Epithelial cell of esophagus (primary cell): ENCODE measurements at places on chromosomes 1 and 21.

DNA sequence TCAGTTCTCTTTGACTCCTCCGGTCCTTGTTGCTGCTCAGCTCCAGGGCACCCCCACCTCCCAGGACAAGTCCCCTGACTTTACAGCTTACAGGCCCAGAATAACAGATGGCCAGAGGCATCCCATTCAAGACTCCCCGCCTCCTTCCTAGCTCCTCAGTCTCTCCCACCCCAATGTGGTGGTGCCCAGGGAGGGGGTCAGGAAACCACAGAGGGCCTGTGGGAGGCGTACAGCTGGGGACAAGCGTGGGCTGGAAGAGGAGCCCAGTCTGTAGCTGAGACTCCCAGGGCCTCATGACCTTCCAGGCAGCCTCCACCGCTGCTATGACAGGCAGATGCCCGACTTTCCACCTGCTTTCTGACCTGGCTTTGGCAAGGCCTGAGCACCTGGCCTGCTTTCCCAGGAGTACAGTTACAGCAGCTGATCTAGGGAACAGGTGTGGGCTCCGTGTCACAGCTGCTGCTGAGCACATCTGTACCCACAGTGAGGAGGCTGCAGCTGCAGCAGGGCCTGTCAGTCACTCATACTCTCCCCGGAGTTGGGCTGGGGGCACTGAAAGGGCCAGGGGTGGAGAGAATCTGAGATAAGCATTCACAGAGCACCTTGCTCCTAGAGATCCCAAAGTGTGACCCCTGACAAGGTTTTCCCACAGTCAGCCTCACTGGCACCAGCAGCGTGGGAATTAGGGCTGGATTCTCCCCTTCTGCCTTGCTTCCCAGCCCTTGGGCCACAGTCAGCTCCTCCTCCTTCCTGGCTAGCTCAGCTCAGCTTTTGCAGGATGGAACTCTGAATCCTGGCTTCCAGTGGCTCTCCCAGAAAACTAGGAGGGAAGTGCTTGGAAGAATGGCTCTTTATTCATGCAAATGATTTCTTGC, 7.1 kb upstream of the NAV1 start:
- DNase-seq = no peak

GRCh38 chr1:69082312-69082711, 485.4 kb upstream of the LRRC7 start:
- DNase-seq = no peak

GRCh38 chr1:116314305-116314919, 58.6 kb upstream of the ATP1A1 start:
- peak; percentile 13 for DNase-seq

- peak; percentile 24 for DNase-seq
Observed at GRCh38 chr1:23529146-23530086, 1.6 kb downstream of the E2F2 start.

- DNase-seq = peak; percentile 79
Observed at GRCh38 chr1:235074523-235075047, 54.1 kb downstream of the TOMM20 start.

GRCh38 chr1:119742202-119742601, 26.5 kb downstream of the HMGCS2 start:
- DNase-seq = peak; percentile 24

DNA sequence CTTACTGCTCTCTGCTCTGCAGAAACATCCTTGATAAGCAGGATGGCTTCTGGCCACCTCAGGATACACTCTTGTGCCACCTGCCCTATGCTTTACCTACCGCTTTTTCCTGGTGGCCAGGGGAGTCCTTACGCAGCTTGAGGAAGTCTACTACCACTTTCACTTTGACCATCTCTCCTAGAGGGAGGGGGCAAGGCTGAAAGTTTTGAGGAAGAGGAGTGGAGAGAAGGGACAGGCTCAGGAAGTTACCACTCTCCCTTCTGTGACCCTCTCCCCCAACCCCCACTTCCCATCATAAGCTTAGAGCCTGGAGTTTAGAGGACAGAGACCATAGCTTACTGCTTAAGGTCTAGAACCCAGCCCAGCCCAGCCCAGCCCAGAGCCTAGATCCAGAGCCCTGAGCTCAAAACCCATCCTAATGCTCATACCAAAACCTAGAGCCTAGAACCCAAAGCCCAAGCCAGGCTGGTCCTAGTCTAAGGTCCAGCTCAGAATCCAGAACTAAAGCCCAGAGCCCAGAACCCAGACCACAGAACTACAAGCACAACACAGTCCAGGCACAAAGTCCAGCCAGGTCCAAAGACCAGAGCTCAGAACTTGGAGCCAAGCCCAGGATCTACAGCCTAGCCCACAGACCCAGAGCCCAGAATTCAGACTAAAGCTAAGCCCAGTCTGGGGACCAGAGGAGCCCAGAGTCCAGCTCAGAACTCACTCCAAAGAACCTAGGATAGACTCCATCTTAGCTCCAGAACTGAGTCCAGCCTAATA, 18.0 kb upstream of the MFSD2A start:
- no peak for DNase-seq

DNA sequence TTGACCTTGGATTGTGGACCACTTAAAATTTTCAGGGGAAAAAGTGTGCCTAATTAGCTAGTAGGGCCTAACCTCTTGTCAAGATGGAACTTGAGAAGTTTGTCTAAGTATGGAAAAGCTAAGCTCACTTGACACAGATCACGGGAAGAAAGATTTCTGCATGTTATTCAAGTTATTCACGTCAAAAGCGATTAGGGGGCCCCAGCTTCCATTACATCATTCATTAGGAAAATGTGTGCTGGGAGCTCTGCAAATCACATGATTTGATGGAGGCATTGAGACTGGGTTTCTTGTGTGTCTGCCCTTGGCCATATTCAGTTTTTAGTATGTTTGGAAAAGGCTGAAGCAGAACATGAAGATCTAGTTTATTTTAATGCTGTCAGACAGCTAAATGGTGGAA, 15.5 kb upstream of the POGZ start:
- DNase-seq = no peak

DNA sequence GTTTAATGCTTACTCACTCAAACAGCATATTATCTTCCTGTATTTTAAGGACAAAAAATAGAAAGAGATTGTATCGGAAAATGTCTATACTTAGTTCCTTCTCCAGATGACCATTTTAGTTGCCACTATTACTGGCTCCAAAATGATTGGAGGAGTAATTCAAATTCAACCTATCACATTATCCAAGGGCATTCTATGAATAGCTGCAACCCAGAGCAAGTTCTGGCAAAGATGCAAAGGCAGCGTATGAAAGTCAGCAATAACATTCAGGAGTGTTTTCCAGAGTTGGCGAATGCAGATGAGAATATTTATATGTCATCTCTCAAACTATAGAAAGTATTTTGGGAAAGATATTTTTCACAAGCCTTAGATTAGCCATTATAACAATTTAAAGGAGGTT, 389.8 kb upstream of the ADGRL2 start:
- DNase-seq = no peak

- no peak for DNase-seq
Observed at GRCh38 chr1:154148807-154149206, 6.1 kb downstream of the NUP210L start.

DNA sequence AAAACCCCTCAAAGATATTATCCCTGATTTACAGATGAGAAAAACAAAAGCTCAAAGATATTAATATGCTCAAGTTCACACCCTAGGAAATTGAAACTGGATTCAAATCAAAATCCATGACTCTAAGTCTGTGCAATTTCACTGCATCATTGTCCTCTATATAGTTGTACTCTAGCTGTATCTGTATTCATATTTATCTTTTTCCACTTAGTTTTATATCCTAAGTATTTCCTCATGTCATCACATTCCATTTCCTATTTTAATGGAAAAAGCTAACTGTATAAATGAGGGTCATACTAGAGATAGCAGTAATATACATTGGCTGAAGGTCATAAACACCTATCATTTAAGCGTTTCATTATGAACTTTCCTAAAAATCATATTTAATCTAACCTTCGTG, 42.2 kb upstream of the RALGPS2 start:
- DNase-seq = no peak

GRCh38 chr1:50183378-50184133, 74.8 kb downstream of the ELAVL4 start:
- DNase-seq = no peak

GRCh38 chr1:99268021-99268420, 3.7 kb downstream of the PLPPR4 start:
- no peak for DNase-seq
